ENCODE measurements at places on chromosomes 11 and 22.

- DNase-seq: no peak
Observed at GRCh38 chr11:79678780-79679452, 238.1 kb upstream of the TENM4 start.

DNA sequence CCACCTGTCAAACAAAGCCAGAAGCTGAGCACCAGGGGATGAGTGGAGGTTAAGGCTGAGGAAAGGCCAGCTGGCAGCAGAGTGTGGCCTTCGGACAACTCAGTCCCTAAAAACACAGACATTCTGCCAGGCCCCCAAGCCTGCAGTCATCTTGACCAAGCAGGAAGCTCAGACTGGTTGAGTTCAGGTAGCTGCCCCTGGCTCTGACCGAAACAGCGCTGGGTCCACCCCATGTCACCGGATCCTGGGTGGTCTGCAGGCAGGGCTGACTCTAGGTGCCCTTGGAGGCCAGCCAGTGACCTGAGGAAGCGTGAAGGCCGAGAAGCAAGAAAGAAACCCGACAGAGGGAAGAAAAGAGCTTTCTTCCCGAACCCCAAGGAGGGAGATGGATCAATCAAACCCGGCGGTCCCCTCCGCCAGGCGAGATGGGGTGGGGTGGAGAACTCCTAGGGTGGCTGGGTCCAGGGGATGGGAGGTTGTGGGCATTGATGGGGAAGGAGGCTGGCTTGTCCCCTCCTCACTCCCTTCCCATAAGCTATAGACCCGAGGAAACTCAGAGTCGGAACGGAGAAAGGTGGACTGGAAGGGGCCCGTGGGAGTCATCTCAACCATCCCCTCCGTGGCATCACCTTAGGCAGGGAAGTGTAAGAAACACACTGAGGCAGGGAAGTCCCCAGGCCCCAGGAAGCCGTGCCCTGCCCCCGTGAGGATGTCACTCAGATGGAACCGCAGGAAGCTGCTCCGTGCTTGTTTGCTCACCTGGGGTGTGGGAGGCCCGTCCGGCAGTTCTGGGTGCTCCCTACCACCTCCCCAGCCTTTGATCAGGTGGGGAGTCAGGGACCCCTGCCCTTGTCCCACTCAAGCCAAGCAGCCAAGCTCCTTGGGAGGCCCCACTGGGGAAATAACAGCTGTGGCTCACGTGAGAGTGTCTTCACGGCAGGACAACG is 11.7 kb downstream of the CXCR5 start:
- DNase-seq: no peak

- no peak for DNase-seq
Observed at GRCh38 chr11:77865805-77866204, 44.9 kb downstream of the AAMDC start.

DNA sequence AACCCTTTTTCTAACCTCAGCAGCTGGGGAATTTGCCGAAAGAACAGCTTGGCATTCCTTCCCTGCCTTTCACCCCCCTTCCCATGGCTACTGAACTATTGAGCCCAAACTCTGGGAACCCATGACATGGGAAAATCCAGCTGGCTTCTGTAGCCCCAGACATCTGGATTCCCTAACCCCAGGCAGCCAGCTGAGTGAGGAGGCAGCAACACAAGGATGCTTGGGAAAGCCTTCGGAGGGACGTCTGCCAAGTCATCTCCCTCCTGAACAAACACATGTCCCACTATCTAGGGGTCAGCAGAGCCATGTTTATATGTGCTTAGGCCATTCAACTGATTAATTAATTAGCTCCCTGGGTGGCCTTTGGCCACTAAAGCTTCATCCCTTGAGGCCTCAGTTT is 21.6 kb downstream of the LRRC55 start:
- DNase-seq: no peak

- DNase-seq: no peak
Observed at GRCh38 chr11:35951680-35952079, 7.8 kb downstream of the LDLRAD3 start.

DNA sequence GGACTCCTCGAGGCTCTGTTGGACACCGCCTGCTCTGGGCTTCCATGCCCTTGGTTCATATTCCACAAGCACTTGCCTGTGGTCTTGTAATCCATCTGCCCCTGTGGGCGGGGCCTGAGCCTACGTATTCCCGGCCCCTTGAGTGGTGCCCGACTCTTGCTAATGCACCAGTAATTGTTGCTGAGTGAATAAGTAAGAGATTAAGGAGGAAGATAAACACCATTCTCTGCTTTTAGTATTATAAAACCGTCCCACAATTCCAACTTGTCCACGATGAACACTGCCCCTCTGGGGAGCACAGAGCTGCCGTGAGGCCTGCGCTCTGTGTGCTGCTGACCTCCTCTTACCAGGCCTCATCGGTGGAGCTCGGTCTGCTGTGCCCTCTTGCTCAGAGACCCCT is 50.3 kb downstream of the MICAL2 start:
- DNase-seq: peak; percentile 48

GRCh38 chr11:68324695-68325094 is 12.3 kb downstream of the LRP5 start:
- no peak for DNase-seq

DNA sequence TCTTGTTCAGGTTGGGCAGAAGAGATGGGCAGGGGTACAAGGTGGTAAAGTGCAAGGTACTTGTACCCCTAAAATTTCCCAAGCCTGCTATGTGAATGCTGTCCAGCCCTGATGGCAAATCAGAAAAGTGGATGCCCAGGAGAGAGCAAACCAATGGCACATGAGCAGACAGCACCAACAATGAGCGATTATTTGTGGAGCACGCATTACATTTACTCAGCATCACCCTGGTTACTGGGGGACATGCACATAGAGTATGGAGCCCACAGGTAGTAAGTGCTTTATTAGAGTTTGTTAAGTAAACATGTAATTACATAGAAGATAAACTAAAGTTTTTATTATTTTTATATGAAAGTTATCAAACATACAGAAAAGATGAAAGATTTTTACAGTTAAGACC is 165.7 kb downstream of the NTM start:
- no peak for DNase-seq

DNA sequence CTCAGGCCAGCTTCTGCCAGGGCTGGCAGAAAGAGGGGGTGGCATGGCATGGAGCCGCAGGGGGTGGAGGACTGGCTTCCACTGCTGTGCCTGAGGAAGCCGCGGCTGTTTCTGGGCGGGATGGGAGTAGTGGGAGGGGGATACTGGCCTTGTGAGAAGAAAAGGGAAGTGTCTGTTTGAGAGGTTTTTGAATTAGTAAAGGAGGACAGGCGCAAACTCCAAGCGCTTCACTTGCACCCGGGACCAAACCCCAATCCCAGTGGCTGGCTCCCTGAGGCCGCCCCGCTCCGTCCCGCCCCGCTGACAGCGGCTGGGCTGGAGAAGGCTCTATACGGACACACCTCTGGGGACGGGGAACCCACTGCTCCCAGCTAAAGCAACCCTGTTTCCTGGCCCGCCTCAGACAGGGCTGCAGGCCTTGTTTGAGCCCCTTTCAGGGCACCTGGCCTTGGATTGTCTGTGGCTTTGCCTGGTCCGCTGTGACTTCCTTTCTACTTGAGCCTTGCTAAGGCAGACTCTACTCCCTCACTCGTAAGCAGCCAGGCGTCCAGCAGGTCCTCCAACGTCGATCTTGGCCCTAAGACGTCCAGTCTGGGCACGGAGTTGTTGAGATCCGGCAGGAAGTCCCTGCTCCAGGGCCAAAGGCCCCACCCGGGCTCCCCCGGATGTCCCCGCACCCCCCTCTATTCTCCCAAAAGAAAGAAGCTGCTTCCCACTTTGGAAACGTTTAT is 2.2 kb downstream of the APOA1 start:
- DNase-seq: no peak

GRCh38 chr22:45516163-45516562 is 13.5 kb downstream of the FBLN1 start:
- no peak for DNase-seq

DNA sequence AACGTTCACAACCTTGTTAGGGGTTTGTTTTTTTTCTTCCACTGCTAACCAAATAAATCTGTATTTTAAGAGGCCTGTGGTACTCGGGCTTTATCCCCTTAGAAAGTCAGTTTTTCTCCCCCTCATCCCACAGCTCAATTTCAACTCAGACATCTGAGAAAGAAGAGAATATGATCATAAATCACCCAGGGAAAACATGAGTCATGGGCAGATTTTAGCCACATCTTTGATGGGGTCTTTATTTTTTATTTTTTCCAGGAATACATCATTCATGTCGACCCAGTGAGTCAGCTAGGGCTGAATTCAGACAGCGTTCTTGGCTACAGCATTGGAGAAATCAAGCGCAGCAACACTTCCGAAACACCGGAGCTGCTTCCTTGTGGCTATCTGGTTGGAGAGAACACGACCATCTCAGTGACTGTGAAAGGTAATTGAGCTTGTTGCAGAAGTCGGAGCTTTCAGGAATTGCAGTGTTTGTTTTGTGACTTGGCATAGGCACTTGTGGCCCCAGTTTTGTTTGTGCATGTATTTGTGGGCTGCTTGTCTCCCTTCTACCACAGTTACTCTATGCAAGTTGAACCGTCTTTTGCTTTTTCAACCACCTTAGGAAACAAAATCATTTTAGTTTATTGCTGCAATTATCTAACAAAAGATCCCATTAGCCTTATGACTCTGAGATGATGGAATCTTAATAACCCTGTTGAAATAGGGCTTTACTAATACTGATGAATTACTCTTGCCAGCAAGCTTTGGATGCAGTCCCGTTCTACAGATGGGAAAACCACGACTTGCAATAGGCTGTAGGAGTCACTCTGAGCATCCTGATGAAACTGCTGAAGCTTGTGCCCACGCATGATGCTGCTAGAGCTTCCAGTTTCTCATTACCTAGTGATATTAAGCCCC is 62.7 kb downstream of the DBX1 start:
- no peak for DNase-seq

- DNase-seq: no peak
Observed at GRCh38 chr11:4464216-4465159, 15.4 kb downstream of the OR52K2 start.

GRCh38 chr22:17056058-17056457 is 28.7 kb upstream of the IL17RA start:
- DNase-seq: no peak

- no peak for DNase-seq
Observed at GRCh38 chr11:4164884-4165590, 70.4 kb downstream of the RRM1 start.

DNA sequence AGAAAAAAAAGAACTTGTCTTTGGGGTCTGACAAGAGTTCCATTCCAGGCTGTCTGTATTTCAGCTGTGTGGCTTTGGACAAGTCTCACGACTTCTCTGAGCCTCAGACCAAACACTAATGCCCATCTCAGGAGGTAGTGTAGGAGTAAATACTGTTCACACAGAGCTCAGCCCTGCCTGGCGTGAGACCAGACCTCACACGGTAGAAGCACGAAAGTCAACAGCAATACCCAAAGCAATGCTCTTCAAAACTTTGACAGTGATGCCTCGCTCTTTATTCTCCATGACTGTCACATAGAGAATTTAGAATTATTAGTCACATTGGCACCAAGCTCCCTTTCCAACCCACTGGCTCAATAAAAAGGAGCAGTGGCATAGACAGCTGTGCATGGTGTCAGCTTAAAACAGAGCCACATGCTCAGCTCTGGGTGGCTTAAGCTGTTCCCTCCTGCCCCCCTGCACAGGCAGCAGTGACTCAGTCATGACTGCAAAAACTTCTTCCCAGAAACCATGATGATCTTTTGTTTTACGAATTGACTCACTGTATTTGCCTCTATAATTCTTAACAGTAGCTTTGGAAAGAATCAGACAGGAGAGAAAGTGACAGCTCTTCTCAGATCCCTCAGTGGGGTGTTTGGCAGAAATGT is 74.0 kb upstream of the PHF21B start:
- DNase-seq: no peak

- no peak for DNase-seq
Observed at GRCh38 chr11:43894546-43894945, 13.9 kb downstream of the ALKBH3 start.

DNA sequence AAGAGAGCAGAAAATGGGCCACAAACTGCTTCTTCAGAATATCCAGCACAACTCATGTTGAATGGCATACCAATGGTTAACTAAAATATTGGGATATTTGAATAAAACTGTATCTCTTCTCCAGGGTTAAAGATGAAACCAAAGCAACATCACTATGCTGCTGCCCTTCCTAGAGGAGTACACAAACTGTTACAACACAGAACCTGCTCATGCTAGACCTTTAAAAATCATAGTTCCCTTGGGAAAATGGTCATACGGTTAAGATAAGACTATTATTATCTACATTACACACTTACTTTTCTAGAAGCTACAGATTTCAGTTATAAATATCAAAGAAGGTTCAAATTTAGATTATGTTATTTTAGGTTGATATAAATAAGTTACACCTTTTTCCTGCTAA is 78.6 kb upstream of the TP53AIP1 start:
- no peak for DNase-seq

Measured in glutamatergic neuron (in vitro differentiated cells).